ENCODE measurements at places on chromosomes 4 and X.

- DNase-seq = no peak
Observed at GRCh38 chrX:9318213-9318612, 146.6 kb upstream of the TBL1X start.

GRCh38 chrX:9205599-9206223 is 171.8 kb upstream of the FAM9B start:
- no peak for DNase-seq

DNA sequence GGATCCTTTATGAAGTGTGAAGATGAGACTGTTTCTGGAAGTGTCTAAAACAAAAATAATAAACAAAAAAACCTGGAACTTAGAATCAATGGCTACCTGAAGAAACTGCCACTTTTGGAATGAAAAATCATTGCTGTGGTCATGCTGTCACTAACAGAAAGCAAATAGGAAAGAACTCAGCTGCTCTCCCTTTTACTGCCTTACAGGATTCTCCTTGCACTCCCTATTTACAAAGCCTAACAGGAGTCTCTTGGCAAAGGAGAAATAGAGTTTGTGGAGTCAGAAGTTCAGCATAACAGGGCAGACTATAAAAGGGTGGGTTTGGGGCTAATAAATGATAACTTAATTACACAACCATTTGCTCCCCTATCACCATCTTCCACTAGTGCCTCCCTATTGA is 19.0 kb upstream of the GK2 start:
- DNase-seq = no peak

- DNase-seq = no peak
Observed at GRCh38 chr4:109044431-109044830, 258.0 kb downstream of the COL25A1 start.

All from fibroblast of mammary gland (primary cell).